ENCODE measurements at places on chromosomes 2 and 18. TPM values are rescaled to one million over a fixed set of nuclear protein-coding genes. Genes with fewer than 3 reads are reported as not detected.

POTEI gene
- not detected for polyA plus RNA-seq

- DNase-seq = peak; percentile 67
Measured at GRCh38 chr2:95526360-95527341, 42.1 kb upstream of the TRIM43B start.

DNA sequence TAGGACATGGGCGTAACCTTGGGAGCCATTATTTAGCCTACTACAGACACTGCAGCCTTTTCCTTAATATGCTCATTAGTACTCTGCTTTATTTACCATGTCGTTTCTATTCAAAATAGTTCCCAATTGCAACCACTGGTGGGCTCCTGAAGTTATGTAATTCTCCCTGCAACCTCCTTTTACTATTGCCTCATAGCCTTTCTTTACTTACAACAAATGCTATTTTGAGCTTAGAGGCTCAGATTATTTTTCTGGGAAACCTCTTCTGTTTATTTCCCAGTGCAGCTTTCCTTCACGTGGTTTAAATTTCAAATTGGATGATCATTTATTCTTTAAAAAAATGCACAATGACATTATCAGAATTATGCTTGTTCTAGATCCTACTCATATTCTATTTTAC lies 492.3 kb upstream of the TMEFF2 start:
- no peak for DNase-seq

- no peak for DNase-seq
Measured at GRCh38 chr2:228767196-228767595, 503.9 kb downstream of the PID1 start.

- DNase-seq = no peak
Measured at GRCh38 chr2:240259924-240260529, 119.6 kb upstream of the OTOS start.

GRCh38 chr18:10580215-10580614 lies 54.4 kb downstream of the NAPG start:
- no peak for DNase-seq

- peak; percentile 28 for DNase-seq
Measured at GRCh38 chr2:127576433-127577207, 41.1 kb downstream of the MYO7B start.

DNA sequence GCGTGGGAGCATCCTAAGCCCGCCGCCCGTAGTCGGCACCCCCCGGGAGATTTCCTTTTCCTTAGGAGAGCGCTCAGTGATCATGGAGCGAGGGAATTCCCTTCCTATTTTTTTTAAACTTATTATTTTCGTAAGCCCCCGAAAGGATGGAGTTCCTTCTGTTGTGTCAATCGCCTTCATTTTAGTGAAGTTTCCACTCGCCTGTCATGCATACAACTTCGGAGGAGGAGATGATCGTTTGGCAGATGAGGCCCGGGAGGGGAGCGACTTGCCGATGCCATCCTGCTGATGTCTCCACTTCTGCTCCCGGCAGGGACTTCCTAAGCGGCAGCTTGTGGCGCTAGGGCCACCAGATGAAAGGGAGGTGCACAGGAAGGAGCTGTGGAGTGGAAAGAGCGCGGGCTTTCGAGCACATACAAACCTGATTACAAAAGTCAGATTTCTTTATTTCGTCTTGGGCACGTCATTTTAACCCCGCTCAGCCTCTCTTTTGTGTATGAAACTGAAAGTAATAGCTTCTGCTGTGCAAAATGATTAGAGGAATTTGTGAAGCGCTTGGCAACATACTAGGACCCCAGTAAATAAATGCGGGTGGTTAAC lies at the start of gene ADGRF3:
Gene ADGRF3, minus strand, starts transcription at position 336 of the 600 bp plus-strand sequence. CDS start 555 bp downstream, outside the sequence.
- peak; percentile 59 for DNase-seq

GRCh38 chr2:10490806-10491291 lies 42.7 kb upstream of the ODC1 start:
- peak; percentile 23 for DNase-seq

DNA sequence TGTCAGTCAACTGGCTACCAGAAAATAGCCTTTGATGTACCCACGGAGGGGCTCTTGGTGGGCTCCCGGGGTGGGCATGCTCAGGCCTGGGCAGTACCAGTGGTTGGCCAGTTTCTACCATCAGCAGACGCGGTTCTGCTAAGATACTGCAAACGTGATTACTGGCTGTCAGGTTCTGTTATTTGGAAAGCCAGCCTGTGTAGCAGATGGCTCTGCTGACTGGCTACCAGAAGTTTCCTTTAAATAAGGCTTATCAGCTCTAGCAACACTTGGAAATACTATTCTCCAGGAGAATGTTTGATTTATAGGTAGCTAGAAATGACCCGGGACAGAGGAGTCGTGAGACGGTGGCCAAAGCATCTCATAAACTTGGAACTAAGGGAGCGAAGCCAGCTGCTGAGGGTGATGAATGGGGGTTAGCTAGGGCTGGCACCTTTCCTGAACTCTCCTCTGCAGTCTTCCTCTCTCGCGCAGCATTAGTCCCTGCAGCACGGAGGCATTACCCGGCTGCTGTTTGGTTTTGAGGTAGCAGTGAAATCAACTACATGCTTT lies 171.9 kb downstream of the AGAP1 start:
- DNase-seq = no peak

DNA sequence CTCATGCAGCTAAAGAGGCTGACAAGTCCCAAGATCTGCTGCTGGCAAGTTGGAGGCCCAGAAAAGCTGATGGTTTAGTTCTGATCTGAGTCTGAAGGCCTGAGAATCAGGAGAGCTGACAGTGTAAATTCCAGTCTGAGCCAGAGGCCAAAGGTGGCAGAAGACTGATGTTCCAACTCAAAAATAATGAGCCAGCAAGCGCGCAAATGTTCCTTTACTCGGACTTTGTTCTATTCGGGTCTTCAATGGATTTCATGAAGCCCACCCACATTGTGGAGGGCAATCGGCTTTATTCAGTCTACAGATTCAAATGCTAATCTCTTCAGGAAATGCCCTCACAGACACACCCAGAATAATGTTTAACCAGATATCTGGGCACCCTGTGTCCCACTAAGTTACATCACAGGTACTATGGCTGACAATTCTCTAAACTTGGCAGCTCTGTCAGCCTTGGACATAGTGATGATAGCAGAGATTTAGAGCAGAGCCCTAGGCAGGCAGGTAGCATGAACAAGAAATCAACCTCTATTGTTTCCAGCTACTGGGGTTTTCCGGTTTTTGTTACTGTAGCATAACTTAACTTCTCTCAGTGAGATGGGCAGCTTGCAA lies 318.5 kb downstream of the HRH4 start:
- no peak for DNase-seq

GRCh38 chr2:72089537-72089936 lies 58.1 kb downstream of the CYP26B1 start:
- DNase-seq = no peak

DNA sequence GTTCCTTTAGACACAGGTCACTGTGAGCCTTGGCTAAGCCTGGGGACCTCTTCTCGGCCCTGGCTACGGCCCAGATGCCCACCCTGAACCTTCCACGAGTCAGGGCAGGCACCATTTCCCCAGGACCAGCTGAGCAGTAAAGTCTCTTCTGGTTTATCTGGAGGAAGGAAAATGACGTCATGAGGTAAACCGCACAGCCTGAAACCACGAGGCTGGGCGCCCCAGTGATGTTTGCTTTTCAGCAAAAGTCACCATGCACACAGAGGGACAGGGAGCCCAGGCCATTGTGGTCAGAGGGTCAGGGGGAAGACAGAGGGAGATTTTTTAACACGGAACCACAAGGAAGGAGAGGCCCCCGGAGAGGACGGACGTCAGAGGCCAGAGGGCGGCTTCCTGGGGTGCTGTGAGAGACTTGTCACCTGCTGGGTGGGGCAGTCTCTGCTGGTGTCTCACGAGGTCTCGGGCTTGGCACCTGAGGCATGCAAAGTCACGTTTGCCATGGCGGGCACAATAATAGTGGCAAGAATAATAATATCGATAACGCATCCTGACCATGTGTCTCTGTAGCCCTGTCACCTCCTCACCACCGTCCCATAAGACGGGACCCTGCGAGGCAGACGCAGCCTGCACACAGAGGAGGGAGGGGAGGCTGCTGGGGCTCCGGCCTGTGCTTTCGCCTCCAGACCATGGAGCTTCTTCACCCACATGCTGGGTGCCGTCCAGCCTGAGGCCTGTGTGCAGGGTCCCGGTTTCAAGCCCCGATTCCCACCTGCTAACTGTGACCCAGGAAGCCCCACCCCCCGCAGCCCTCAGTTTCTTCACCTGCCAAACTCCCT lies 33.2 kb upstream of the FOSL2 start:
- DNase-seq = no peak

- DNase-seq = no peak
Measured at GRCh38 chr2:8538531-8538930, 143.3 kb upstream of the ID2 start.

DNA sequence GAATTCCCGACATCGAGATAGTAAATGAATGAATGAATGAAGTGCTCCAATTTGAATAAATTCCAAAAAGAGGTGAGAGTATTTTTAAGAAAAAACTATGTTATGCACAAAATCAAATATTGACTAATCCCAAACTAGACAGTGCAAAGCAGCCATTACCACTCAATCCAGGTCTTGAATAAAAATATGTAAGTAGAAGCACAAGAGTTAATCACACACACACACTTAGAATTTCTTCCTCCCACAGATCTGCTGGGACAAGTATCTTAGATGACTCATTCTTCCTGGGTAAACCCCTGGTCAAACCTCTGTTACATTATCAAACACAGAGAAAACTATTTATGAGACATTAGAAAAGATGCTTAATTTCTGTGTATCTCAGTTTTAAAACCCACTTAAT lies 102.0 kb downstream of the PLA2R1 start:
- DNase-seq = no peak

Measured in liver (tissue), 10 donors.